Lower lobe of right lung (tissue), 2 donors: ENCODE measurements at places on chromosomes 6 and 20. TPM values are rescaled to one million over a fixed set of nuclear protein-coding genes. Genes with fewer than 3 reads are reported as not detected.

DNA sequence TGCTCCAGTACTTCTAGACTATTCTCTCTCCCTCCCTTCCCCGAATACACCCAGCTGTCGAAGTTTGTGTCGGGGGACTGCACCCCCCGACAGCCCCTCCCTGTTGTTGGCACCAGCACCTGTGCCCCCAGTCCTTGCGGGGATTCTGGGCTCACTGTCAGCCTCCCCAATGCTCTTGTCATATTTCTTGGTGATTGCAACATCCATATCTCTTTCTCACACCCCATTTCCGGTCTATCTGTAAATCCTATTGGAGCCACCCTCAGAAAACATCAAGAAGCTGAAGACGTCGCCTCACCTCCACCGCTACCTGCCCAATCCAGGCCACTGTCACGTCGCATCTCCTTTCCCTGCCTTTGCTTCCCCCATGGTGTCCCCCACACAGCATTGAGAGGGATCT is 32.6 kb upstream of the VSTM2L start:
- H3K27ac ChIP-seq, result no peak overlapping the region
- no peak for DNase-seq
- H3K4me1 ChIP-seq, result no peaks in the 10 kb centered on the region
- no peak overlapping the region for H3K4me3 ChIP-seq

DNA sequence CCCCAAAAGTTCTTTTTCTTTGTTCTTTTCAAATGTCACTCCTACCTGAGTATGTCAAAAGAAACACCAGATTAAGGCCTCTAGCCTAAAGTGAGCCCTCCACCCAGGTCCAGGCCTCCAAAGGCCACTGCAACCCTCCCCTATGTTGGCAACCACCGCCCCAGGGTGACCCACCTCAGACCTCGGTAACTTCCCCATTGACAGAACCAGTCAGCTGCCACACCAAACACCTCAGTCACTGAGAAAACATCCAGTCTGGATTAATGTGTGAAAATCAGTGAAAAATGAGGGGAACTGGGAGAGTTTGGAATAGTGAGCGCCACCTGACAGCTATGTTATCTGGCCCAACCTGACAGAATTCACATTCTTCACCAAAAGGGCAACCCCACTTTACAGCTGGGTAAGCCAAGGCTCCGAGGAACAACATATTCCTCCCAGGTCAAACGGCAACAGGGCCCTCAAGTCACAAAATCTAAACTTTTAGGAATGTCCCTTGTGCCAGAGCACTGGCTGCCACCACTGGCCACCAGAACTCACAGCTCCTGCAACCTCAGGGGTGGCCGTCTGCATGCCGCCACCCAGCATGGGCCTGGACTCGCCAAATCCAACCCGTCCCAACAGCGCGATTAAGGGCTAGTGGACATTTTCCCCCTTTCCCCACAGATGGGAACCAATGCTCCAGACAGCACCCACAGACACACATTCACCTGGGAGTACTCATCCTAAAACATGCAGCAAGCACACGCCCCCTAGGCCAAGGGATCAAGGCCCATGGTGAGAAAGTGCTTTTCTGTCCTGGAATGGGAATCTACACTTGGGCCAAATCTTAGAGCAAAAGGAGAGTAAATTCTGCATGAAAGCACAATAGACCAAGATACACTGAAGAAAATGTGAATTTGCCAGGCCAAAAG is 4.8 kb downstream of the TAF4 start:
- H3K36me3 ChIP-seq, result no peaks in the 10 kb centered on the region
- peaks cover 41% of the 10 kb centered on the region for H3K4me1 ChIP-seq
- H3K27me3 ChIP-seq, result no peaks in the 10 kb centered on the region
- H3K27ac ChIP-seq, result no peak overlapping the region
- DNase-seq, result no peak

GRCh38 chr6:63418741-63419140 is 99.0 kb upstream of the LGSN start:
- no peaks in the 10 kb centered on the region for H3K36me3 ChIP-seq
- DNase-seq, result peak; percentile 58
- no peak overlapping the region for H3K4me3 ChIP-seq

DNA sequence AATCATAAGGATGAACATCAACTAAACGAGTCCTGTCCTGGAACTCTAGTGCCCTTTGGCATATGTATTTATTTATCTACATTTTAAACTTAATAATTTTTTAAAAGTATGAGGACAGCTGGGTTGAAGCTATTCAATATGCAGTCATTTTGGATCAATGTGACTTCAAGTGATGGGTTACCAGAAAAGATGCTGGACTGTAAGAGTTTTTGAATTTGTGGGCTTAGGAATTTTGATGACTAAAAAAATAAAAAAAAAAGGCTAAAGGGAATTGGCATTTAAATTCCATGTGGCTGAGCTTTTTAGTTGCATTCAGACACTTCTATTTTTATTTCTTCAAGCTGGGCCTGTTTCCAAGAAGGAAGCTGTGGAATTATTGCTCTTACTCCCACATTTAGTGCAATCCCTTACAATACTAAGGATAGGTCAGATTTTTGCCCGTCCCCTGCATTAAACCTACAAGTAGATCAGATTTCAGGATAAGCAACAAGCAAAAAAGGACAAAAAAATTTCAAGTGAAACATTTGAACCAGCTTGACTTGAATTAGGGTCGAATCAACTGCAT is 704.2 kb upstream of the CITED2 start:
- H3K27me3 ChIP-seq, result no peaks in the 10 kb centered on the region
- no peak for DNase-seq
- H3K4me3 ChIP-seq, result no peak overlapping the region
- H3K4me1 ChIP-seq, result peaks cover 10% of the 10 kb centered on the region
- peak overlapping the region; percentile 44 for H3K27ac ChIP-seq

GRCh38 chr6:126937426-126937825 is 181.0 kb upstream of the RSPO3 start:
- no peak overlapping the region for H3K4me3 ChIP-seq
- no peak overlapping the region for H3K27ac ChIP-seq
- H3K36me3 ChIP-seq, result no peaks in the 10 kb centered on the region

DNA sequence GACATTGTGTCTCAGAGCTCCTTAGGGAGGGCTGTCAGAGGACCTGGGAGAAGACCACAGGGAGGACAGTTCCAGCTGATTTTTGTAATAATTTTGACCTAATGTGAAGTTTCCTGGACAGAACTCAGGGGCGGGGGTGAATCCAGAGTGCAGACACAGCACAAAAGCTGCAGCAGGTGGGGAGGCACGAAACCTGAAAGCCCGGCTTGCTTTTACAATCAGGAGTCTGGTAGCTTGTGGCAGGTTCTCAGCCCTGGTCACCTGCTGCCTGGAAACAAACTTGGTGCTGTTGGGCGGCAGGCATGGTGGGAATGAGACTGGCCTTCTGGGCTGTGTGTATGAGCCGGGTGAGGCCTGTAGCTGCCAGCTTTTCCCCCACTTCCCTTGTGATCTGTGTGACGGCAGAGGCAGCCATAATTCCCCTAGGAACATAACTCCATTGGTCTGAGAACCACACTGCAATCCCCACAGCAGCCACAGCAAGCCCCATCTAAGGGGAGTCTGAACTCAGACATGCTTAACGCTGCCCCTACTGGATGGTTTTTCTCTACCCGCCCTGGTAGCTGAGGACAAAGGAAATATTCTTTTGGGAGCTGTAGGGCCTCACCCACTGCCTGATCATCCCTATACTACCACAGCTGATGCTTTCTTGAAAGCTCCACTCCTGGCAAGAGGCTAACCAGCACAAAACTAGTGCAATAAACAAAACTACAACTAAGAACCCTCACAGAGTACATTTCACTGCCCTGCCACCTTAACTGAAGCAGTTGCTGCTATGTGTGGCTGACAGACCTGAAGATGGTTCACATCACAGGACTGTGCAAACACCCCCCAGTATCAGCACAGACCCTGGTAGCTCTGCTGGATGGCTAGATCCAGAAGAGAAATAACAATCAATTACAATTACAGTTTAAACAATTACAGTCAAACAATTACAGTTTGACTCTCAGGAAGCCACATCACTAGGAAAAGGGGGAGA is 1055.1 kb upstream of the GJE1 start:
- DNase-seq, result no peak
- no peaks in the 10 kb centered on the region for H3K27me3 ChIP-seq
- H3K27ac ChIP-seq, result no peak overlapping the region
- H3K4me1 ChIP-seq, result no peaks in the 10 kb centered on the region
- no peak overlapping the region for H3K4me3 ChIP-seq

Gene CLIC5
- 134 TPM for total RNA-seq

Gene GINM1
- 39.3 TPM for total RNA-seq

GRCh38 chr6:30787954-30788353 is 43.6 kb upstream of the IER3 start:
- no peak for DNase-seq
- H3K4me1 ChIP-seq, result peaks cover 6% of the 10 kb centered on the region
- H3K27me3 ChIP-seq, result no peaks in the 10 kb centered on the region
- H3K27ac ChIP-seq, result no peak overlapping the region

- no peaks in the 10 kb centered on the region for H3K27me3 ChIP-seq
- peaks cover 43% of the 10 kb centered on the region for H3K4me1 ChIP-seq
- H3K27ac ChIP-seq, result peak overlapping the region; percentile 93
- peaks cover 27% of the 10 kb centered on the region for H3K36me3 ChIP-seq
- H3K4me3 ChIP-seq, result no peak overlapping the region
Observed at GRCh38 chr6:31725502-31726350, 2.6 kb downstream of the MPIG6B start.

- DNase-seq, result no peak
- H3K27ac ChIP-seq, result no peak overlapping the region
- H3K4me3 ChIP-seq, result no peak overlapping the region
- H3K27me3 ChIP-seq, result no peaks in the 10 kb centered on the region
- H3K4me1 ChIP-seq, result no peaks in the 10 kb centered on the region
Observed at GRCh38 chr6:16562498-16562897, 198.8 kb downstream of the ATXN1 start.

Gene RFX6
- not detected for total RNA-seq

Gene GPLD1
- 3.6 TPM for total RNA-seq

Gene PGBD1
- 3.5 TPM for total RNA-seq

- no peaks in the 10 kb centered on the region for H3K27me3 ChIP-seq
- no peaks in the 10 kb centered on the region for H3K36me3 ChIP-seq
- no peak overlapping the region for H3K27ac ChIP-seq
- H3K4me1 ChIP-seq, result no peaks in the 10 kb centered on the region
- no peak overlapping the region for H3K4me3 ChIP-seq
Observed at GRCh38 chr20:22160101-22160652, 424.2 kb downstream of the FOXA2 start.

Gene DOK5
- 0.74 TPM for total RNA-seq

Gene FOXS1
- total RNA-seq, result 1.1 TPM

DNA sequence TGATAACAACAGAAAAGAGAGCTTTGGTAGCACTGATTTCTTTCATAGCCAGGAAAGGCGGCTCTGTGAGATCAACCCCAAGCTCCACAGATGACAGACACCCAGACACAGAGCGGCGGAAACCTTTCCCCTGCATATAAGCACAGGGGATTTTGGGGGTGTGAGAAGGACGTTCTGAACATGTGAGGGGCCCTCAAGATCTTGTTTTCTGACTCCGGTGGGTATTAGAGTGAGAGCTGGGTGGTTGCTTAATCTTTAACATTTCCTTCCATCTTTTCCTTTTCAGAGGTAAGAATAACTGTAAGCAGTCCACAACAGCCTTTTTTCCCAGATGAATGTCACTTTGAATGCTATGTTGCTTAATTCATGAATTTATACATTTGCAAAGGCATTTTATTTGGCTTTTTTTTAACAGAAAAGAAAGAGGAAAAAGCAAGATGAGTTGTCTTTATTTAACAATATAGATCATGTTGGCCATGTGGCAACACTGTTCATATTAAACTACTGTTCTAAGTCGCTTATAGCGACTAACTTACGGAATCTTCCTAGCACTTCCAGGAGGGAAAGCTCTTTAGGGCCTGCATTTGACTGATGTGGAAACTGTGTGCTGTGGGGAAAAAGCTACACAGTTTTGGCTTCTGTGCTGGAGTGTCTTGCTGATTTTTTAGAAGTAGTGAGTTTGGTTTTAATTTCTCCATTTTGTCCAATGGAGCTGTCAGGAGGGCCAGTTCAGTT is 80.5 kb upstream of the NAA20 start:
- H3K4me1 ChIP-seq, result peaks cover 95% of the 10 kb centered on the region
- DNase-seq, result no peak
- peaks cover 29% of the 10 kb centered on the region for H3K36me3 ChIP-seq
- peak overlapping the region; percentile 88 for H3K27ac ChIP-seq

Gene DLK2
- 0.53 TPM for total RNA-seq

DNA sequence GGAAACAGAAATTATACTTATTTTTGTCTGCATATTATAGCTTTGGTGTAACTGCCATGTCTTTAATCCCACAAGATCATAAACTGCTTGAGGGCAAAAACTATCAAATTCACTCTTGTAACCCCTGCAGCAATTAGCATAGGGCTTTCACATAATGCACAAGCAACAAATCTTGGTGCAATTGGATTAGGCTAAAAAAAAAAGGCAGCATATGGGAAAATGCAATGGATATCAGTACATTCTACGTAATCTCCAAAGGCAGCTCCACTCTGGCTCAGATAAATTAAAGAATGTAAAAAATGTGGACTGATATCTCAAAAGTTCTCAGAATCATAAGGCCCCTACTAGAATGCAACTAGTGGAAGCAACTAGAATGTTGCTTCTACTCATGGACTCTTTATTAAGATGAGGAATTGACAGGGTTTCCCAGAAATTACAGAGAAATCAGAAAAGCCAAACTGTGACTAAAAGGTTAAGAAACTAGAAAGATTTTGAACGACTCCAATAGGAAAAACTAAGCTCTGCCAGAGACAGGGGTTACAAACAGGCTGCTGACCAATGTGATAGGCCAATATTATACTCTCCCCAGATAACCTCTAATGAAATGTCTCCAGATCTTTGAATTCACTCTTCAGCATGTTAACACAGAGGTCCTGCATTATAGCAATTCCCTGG is 55.0 kb downstream of the FILIP1 start:
- H3K4me1 ChIP-seq, result peaks cover 32% of the 10 kb centered on the region
- no peak for DNase-seq
- H3K4me3 ChIP-seq, result no peak overlapping the region
- H3K36me3 ChIP-seq, result no peaks in the 10 kb centered on the region

DNA sequence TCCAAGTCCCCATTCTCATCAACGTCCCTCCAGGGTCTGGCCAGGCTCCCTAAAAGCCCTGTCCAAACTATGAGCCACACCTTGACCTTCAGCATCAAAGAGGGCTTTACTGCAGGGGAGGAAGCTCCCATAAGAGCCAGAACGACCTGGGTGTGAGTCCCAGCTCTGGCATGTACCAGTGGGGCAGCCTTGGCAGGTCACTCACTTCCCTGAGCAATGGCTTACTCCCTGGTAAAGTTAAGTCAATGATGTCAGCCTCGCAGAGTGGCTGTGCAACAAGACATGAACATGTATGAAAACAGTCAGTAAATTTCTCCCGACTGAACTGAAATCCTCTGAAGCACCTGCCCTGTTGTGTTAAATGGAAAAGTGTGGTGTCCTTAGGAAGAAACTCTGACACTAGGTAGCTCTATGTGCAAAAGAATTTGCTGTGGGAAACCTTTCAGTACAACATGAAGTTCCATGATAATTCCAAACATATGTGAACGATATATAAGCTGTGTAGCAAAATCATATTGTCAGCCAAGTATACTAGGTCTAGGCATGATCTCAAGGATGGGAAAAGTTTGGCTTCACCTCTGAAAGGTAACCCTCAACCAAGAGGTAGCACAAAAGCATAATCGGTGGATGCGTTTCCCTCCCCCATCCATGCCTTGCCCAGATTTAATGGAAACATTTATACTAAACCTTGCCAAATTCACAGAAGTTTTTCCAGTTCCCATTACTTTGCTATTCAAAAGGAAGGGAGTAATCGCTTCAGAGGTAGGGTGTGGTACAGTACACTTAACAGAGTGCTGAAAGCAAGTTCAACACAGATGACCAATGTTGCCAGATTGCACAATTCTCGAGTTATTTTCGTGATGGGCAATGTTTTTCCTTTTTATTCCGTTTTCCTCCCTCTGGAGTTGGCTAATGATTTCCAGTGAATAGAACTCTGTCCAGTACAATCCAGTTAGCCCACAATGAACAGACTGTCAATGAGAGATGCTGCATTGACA is 49.0 kb upstream of the RANBP9 start:
- H3K4me3 ChIP-seq, result no peak overlapping the region
- no peak for DNase-seq
- no peaks in the 10 kb centered on the region for H3K36me3 ChIP-seq
- peaks cover 34% of the 10 kb centered on the region for H3K4me1 ChIP-seq
